ENCODE measurements at places on chromosomes 6 and 20. TPM values are rescaled to one million over a fixed set of nuclear protein-coding genes. Genes with fewer than 3 reads are reported as not detected.

Gene SLC17A1
- not detected for total RNA-seq

Gene SPEF1
- 0.33 TPM for total RNA-seq

Gene CRYBG1
- total RNA-seq = 28.2 TPM

Gene POM121L2
- total RNA-seq = not detected

Gene CRISP3
- total RNA-seq = not detected

Gene VSX1
- total RNA-seq = not detected

Gene EBF4
- total RNA-seq = 14.3 TPM

Gene ZNF391
- total RNA-seq = 7.9 TPM

Gene SPATA25
- total RNA-seq = 4.1 TPM

DNA sequence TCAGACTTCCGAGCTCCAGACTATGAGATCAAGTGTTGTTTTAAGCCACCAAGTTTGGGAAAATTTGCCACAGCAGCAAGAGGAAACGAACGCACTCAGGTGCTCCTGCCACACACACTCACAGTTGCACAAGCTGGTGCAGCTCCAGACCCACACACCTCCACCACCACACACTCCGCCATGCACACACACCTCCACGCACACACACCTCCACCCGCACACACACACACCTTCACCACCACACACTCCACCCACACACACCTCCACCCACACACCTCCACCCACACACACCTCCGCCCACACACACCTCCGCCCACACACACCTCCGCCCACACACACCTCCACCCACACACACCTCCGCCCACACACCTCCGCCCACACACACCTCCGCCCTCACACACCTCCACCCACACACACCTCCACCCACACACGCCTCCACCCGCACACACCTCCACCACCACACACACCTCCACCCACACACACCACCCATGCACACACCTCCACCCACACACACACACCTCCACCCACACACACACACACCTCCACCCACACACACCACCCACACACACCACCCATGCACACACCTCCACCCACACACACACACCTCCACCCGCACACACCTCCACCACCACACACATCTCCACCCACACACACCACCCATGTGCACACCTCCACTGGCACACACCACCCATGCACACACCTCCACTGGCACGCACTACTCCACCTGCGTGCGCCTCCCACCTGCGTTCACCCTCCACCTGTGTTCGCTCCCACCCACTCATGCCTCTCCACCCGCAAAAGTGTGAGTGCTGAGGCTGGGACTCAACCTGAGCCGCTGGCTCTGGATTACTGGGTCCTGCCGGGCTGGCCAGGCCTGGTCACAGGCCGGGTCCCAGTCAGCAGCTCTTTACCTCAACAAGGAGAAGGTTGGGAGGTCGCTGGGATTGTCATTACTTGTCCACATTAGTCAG, 175.6 kb downstream of the BMP7 start:
- peak; percentile 50 for DNase-seq

GRCh38 chr20:63073738-63074065, 66.9 kb upstream of the BHLHE23 start:
- DNase-seq = no peak

DNA sequence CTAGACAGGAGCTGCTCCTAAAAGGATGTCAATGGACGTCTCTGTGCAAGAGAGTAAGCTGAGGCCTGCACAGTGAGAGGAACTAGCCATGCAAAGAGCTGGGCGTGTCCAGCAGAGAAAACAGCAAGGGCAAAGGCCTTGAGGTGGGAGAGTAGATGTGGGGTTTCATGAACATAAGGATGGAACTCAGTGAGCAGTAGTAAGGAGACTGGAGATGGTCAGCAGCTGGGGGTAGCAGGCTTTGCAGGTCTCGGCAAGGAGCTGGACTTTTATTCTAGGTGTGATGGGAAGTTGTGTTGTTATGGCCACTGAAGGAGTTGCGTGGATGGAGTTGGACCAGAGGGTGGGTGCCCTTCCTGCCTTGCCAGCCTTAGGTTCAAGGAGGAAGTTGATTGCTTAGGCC, 90.7 kb upstream of the SIRPA start:
- DNase-seq = no peak

DNA sequence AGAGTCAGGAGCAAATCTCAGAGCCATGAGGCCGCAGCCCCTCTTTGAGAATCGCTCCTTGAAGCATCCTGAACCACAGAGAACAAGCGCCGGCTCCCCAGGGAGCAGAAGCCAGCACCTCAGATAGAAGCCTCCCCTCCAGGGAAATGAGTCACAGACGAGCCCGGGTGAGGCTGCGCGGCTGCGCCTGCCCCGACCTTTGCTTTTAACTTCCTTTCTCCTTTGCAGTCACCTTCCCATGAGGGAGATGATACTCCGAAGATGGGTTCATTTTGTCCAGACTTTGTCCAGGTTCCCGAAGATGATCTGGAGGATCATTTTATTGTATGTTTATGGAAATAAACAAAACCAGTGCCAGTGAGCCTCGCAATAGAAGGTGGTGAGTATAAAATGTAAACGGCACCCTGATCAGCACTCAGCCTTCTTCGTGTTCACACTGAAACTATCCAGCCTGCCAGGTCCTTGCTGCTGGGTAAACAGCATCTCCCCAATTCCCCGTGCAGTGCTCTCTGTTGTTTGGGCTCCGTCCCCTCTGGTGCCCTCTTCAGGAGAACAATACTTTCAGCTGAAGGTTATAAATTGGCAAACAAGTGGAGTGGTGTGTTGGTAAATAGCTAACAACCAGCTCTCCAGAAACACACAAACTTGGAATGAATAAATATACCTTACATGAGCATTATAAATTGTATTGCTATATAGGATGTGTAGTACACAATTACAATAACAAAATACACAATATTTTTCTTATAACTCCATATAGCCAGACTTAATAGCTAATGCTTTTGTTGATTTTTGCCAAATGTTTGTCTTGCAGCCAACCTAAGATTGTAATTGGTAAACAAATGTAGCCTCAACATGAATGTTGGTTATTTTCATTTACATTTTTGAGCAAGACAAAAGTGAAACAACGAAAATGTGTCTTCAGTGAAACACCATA, 41.4 kb upstream of the TMEM181 start:
- no peak for DNase-seq

GRCh38 chr6:129140526-129140925, 257.6 kb downstream of the LAMA2 start:
- DNase-seq = no peak

GRCh38 chr20:32070282-32070681, 18.2 kb downstream of the HCK start:
- no peak for DNase-seq

- DNase-seq = no peak
Measured at GRCh38 chr20:9616455-9616805, 102.0 kb downstream of the LAMP5 start.

DNA sequence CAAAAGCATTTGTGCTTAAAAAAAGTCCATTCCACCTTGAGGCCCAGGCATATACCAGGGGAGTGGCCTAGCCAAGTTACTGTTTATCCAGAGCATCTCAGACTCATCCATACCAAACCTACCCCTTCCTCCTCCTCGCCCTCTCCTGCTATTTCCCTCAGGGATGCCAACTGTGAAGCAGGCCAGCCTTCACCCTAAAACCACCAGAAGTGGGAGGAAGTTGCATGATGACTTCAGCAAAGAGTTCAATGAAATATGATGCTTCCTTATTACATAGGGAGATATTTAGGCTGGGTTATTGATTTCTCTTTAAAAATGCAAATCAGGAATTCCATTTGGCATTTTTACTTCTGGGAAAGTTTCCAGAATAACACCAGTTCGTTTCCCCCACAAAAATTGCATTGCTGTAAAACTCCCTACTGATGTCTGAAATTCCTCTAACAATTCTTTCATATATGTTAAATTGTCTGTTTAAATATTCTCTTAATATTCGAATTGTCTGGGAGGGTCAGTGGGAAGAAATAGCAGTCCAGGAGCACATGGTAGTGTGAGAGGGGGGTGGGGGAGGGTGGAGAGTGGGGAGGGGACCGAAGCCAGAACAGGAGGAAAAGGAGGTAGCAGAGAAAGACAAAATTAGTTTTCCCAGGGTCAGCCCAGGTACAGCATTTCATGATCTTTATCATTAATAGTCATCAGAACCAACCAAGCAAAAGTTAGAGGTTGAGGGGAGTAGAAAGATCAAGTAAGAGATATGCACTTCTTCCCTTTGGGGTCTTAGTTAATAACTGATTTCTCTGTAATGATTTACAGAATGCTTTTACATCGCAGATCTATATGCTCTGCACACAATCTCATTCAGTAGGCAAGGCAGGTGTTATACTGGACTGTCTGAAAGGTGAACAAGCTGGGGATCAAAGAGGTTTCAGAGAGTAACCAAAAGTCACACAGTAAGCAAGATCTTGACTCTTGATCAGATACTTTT, 1.7 kb upstream of the TCP11 start:
- DNase-seq = no peak

DNA sequence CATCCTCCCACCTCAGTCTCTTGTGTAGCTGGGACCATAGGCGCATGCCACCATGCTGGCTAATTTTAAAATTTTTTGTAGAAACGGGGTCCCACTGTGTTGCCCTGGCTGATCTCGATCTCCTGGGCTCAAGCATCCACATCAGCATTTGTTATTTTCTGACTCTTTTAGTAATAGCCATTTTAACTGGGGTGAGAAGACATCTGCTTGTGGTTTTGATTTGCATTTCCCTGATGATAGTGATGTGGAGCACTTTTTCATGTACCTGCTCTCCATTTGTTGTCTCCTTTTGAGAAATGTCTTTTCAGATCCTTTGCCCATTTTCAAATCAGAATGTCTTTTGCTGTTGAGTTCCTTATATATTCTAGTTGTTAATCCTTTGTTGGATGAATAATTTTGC, 22.2 kb upstream of the TULP4 start:
- peak; percentile 9 for DNase-seq

- DNase-seq = no peak
Measured at GRCh38 chr20:35296101-35296554, 3.9 kb upstream of the FAM83C start.

- no peak for DNase-seq
Measured at GRCh38 chr20:38270869-38271605, 10.5 kb upstream of the KIAA1755 start.

- DNase-seq = no peak
Measured at GRCh38 chr6:170048615-170049256, 242.1 kb downstream of the DLL1 start.

DNA sequence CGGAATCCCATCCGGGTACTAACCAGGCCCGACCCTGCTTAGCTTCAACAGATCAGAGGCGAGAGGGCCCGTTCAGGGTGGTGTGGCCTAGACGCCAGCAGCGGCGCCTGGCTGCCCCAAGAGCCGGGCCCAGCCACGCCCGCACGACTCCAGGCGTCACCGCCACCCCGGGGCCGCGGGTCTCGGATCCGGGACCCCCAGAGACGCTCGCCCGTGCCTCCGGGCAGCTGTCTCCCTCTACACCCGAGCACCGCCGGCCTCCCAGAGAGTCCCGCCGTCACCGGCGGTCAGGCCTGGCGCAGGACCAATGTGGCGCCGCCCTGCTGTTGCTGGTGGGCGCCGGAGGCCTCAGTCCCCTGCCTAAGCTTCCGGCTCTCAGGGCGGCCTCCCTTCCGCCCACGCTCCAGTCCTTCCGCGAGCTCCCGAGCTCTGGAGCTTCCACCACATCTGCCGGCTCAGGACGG, 441.2 kb upstream of the DEFB115 start:
- DNase-seq = no peak

DNA sequence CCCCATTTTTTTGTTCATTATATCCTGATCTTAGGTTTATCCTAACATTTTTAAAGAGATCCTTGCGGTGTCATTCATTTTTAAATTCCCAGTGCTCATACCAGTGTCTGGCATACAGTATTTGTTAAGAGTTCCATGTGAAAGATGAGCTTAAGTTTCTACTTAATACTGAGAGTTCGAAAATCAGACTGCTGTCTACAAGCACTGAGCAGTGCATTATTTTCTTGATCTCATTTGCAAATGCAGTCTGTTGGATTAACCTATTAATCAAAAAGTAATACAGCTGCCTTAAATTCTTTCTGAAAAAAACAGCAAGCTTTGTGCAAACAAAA, 663 bp downstream of the COQ3 start:
- no peak for DNase-seq

DNA sequence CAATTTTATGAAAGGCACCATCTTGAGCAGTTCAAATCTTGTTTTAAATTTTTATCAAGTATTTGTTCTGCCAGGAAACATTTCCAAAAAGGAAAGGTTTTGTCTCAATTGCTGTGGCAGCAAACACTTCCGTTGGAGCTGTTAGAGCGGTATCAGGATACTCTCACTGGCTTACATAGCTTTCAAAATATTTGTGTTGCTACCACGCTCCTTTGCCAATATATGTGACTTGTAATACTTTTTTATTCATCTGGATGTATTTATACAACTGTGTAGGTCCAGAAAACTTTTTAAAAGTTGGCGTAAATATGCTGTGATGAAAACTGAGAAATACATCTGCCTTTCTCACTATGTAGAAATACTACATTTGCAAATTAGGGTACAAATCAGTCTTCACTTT, 37.8 kb upstream of the NHSL1 start:
- DNase-seq = no peak

DNA sequence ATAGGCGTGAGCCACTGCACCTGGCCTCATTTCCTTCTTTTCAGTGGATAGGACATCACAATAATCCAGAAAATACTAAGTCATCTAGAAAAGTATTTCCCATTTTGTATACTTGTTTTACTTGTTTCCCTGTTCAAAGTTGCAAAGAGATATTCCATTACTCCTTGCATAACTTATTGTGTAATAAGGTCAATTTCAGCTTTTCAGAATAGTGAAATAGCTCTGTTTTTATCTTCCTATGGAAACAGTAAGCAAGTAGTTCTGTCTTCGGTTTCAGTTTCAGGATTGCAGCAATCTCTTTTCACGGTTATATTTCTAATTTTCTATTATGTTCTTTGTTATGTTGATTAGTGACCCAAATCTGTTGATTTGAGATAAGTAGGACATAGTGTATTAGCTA, 6.0 kb downstream of the STX11 start:
- no peak for DNase-seq

- no peak for DNase-seq
Measured at GRCh38 chr6:167685654-167686053, 141.1 kb upstream of the AFDN start.

DNA sequence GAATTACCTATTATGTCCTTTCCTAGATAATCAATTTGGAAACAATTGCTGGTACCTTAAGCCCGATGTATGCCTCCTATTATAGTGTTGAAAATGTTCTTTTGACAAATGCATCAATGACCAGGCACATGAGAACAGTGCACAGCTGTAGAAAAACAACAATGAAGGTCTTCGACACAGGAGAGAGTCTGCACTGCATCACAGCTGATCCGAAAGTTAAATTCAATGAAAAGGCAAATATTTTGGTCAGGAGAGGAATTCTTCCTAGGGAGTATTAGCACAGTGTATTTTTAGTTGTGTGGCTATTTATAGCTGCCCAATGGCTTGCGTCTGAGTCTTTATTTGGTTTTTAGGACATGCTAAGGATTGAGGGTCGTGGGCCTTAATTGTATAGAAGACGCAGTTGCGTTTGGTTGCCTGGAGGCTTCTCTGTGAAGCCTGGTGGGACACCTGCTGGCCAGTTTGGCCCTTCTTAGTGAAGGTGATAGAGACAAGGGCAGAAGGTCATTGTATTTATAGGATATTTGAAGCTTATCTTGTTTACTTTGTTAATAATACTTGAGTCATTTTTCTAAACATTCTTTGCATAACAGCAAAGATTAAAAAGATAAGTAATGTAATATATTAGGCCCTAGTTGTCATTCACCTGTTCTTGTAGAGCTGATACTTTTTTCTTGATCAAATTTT, 72.3 kb downstream of the CDYL start:
- no peak for DNase-seq

GRCh38 chr6:68226460-68226859, 408.6 kb upstream of the ADGRB3 start:
- no peak for DNase-seq

GRCh38 chr20:2874456-2874855, 1.2 kb downstream of the PTPRA start:
- no peak for DNase-seq

GRCh38 chr20:1922786-1923185, 27.6 kb downstream of the SIRPA start:
- DNase-seq = no peak

Measured in naive thymus-derived CD8-positive, alpha-beta T cell (primary cell).